ENCODE measurements at places on chromosomes 7 and 10.

DNA sequence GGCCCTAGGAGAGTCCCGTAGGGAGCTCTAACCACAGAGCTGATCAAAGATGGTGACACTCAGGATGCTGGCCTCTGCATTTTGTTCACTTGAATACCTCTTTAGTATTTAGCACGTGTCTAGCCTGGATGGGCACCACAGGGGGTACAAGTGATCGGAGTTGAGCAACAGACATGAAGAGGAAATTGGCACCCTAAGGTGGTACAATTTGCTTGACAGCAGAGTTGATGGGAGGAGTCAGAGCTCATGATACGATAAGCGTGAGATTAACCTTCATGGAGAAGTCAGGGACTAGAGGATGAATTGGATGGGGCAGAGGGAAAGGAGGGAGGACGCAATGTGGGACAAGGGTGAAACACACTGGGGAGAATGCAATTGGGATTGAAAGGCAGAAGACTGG, 9.9 kb upstream of the ZNF212 start:
- no peak for DNase-seq

DNA sequence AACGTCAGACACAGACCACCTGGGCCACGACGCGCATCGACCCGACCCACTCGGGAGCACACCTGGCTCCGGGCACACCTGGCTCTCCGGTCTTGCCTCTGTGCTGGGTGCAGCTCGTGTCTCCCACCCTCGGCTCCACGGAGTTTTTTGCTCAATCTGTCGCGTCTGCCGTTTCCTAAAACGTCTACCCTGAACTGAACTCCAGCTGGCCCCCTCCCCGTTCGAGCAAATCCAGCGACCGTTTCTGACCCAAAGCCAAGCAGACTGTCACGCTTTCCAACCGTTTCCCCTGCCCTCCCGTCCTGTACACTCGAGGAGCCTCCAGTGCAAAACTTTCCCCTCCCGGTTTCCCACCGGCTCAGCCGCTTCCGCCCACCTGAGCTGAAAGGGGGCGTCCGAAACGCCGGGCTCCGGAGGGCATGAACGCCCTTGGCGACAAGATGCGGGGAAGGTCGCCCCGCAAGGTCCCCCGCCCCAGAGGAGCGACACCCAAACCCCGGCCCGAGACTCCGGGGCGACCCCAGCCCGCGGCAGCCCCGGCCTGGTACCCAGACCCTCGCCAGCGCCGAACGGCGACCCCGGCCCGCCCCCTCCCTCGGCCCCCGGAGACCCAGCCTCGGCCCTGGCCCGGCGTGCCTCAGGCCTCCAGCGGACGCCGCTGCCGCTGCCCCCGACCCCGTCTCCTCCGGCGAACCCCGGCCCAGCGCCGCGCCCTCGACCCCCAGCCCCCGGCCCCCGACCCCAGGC, 557 bp downstream of the CYTH3 start:
- DNase-seq: peak; percentile 21

DNA sequence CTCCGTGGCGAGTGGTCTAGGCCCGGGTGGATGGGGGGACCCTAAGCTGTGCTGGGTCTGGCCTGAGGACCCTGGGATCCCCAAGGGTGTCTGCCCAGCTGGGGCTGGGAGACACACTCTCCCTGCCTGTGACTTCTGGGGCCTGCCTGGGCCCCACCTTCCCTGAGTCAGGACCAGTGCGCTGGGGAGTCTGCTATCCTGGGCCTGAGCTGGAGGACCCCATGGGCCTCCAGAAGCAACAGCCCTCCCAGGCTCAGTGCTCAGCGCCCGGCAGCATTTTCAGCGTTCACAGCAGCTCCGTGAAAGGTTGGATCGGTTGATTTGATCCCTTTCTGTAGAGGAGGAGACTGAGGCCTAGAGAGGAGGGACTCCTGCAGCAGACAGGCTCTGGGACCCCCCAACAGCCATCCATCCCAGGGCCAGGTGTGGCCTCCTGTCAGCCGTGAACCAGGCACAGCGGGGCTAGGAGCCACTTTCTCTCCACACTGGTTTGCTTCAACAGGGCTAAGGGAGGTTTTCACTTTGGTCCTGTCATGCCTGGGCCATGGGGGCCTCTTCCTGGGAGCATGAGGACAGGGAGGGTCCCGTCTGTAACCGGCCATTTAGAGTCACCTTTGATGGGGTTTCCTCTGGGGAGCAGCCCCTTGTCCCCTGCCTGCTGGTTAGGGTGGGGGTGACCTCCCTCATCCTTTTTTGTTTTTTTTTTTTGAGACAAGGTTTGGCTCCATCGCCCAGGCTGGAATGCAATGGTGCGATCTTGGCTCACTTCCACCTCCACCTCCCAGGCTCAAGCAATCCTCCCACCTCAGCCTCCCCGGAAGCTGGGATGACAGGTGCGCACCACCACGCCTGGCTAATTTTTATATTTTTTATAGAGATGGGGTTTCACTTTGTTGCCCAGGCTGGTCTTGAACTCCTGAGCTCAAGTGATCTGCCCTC, 12.4 kb downstream of the FOXL3 start:
- DNase-seq: no peak

GRCh38 chr10:71623098-71623985, 96.2 kb downstream of the C10orf105 start:
- no peak for DNase-seq

DNA sequence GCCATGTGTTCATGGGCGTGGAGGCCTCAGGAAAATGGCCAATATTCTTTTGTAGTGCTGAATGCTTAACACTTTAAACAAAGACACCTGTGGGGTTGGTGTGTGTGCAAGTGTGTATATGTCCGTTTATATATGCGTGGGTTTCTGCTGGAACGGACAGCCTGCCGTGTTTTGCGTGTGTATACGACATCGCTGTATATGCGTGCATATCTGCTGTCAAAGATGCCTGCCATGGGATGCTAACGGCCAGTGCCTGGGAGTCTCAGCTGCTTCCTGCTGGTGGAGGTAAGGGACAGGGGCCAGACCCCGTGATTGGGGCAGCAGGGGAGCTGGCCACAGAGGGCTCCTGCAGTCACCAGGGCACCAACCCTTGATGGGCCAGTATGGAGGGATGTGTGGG, 216.3 kb upstream of the SHH start:
- DNase-seq: no peak
